ENCODE measurements at places on chromosomes 3 and 15.

- DNase-seq, result no peak
Observed at GRCh38 chr3:46971742-46972141, 4.8 kb downstream of the CCDC12 start.

GRCh38 chr15:69298697-69299441, at the start of gene PAQR5:
Gene PAQR5, plus strand, starts transcription at chr15:69298912. Its CDS starts 61,169 bp downstream, at chr15:69360081.
- no peak for DNase-seq

DNA sequence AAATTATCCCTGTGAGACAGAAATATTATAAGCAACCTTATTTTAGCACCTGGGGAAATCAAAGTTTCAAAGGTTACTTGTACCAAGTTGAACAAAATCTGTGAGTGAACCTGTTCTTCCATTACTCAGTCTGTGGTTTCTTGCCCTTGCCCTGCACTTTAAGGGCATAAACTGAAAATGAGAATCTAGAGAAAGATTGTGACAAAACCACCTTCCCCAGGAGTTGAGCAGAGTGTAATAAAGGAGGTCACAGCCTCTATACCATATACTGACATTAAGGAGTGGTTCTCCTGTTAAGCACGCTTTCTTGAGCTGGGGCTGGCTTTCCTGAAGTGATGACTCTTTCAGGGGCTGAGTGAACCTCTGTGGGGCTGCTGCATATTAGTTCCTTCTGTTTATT, 143.4 kb downstream of the PDCD6IP start:
- DNase-seq, result no peak

GRCh38 chr15:39508536-39508935, 72.3 kb upstream of the THBS1 start:
- no peak for DNase-seq

- DNase-seq, result no peak
Observed at GRCh38 chr15:47961401-47962090, 159.2 kb upstream of the SLC24A5 start.

- DNase-seq, result no peak
Observed at GRCh38 chr3:32315441-32315840, 76.2 kb upstream of the CMTM7 start.

GRCh38 chr15:90020021-90020735, 19.1 kb downstream of the ZNF710 start:
- no peak for DNase-seq

DNA sequence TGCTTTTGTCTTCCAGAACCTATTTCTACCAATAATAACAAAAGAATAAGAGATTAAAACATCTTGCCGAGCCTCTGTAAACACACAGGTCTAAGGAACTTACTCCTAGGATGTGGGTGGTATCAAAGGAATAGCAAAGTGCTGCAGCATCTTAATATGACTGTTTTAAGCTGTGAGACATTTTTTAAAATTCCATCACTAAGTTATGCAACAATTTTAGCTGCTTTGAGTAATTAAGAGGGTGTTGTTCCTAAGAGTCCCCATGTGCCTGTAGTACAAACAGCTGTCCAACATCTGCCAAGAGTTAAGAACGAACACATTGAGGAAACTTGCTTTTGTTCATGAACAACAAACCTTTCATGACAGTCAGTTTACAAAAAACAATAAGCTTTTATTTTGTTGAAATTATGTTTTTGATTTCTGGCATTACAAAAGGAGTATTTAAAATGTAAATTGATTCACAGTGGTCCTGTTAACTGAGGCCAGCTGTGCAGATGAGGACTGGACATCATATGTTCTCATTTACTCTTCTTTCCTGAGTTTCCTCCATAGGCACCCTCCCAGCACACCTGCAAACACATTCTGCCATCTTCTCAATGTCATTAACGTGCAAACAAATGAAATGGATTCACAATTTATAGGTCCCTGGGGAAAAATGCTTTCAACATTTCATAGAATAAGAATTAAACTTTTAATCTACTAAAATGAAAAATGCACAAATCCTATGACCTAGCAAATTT, 337.3 kb upstream of the ARHGEF26 start:
- DNase-seq, result no peak

GRCh38 chr3:56355570-56356185, 112.6 kb downstream of the ERC2 start:
- DNase-seq, result no peak

DNA sequence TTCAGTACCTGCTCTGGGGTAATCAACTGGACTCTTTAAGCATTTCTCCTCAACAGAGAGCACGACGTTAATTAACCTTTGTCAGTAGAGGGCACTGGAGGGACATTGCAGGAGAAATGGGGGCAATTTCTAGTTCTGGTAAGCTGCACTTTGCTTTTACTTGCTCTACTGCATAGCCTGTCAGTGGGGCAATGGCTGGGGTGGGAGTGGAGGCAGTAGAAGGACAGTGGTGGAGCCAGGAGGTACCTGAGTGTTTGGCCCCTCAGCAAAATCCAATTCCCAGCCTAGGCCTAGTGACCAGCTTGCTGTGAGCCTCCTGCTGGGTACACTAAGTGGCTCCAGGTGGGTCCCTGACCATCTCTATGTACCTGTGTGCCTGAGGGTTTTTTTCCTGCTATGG, 18.3 kb upstream of the MED12L start:
- no peak for DNase-seq

- no peak for DNase-seq
Observed at GRCh38 chr3:196357905-196358304, 19.7 kb upstream of the TM4SF19 start.

GRCh38 chr15:40680151-40680550, 14.8 kb upstream of the RAD51 start:
- no peak for DNase-seq

- DNase-seq, result no peak
Observed at GRCh38 chr15:93164409-93164808, 75.4 kb upstream of the RGMA start.

GRCh38 chr15:57343048-57343447, 33.3 kb upstream of the CGNL1 start:
- DNase-seq, result no peak

GRCh38 chr3:171753665-171754408, 56.4 kb downstream of the PLD1 start:
- no peak for DNase-seq

GRCh38 chr3:60386306-60386705, 864.9 kb downstream of the FHIT start:
- no peak for DNase-seq

DNA sequence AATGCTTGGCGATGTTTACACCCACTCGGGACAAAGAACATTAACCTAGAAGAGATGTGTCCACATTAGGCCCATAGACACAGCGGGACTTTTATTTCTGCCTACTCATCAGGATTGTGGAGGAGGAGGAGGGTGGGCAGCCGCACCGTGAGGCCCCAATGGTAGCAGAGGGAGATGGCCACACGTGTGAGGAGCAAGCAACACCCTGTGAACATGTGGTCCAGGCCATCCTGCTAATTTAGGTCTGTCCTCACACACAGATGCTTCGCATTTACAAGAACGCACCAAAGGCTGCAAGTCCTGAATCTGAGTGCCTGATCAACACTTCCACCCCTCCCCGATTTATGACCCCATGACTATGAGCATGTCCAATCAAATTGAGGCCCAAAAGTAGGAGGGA, 560.0 kb downstream of the GABRG3 start:
- DNase-seq, result no peak

DNA sequence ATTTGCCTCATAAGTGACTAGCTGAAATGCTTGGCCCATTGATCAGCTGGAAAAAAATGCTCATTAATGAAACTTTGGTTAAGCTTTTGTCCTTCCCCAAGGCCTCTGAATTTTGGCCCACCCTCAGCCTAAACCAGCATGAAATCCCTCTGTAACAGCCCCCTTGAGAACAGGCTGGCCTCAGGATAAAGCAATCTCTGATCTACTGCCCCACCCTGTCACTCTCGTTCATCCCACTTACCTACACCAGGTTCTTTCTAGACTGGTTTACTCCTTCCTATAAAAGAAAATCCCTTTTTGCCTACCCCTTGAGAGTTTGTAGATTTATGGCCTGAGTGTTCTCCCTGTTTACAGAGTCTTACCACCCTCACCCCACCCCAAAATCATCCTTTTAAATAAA, 3.4 kb upstream of the AEN start:
- DNase-seq, result no peak

- no peak for DNase-seq
Observed at GRCh38 chr15:83322061-83322460, 37.6 kb upstream of the BNC1 start.

- no peak for DNase-seq
Observed at GRCh38 chr15:38040615-38041014, 106.2 kb downstream of the TMCO5A start.

DNA sequence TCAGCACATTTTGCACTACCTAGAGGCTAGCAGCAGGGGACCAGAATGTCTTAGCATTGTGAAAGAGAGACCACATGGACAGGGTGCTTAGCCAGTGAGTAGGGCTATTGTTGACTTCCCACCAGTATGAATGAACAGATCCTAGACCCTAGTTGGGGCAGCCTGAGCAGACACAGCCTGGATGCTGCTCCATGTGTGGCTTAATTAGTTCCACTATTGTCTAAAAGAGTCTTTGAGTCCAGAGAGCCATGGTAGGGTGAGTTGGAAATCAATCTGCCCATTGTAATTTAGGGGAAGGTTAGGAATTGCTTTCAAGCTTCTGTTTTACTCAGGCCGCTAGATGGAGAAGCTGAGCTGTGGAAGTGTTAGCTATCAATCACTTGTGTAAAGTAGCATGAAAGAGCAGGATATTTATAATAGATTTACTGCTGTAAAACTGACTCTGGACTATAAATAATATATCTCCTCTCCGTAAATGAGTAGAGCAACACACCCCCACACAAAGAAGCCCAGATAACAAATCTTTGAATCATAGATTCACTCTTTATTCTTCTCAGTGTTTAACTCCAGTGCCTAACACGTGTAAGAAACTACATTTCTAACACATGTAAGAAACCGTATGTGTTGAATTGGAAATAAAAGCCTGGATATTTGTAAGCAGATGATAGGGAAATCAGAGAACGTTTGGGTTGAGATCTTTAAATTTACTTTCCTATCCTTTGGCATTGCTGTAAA, 4.1 kb upstream of the GCSAM start:
- peak; percentile 28 for DNase-seq

- no peak for DNase-seq
Observed at GRCh38 chr3:128330214-128330842, 136.4 kb downstream of the DNAJB8 start.

DNA sequence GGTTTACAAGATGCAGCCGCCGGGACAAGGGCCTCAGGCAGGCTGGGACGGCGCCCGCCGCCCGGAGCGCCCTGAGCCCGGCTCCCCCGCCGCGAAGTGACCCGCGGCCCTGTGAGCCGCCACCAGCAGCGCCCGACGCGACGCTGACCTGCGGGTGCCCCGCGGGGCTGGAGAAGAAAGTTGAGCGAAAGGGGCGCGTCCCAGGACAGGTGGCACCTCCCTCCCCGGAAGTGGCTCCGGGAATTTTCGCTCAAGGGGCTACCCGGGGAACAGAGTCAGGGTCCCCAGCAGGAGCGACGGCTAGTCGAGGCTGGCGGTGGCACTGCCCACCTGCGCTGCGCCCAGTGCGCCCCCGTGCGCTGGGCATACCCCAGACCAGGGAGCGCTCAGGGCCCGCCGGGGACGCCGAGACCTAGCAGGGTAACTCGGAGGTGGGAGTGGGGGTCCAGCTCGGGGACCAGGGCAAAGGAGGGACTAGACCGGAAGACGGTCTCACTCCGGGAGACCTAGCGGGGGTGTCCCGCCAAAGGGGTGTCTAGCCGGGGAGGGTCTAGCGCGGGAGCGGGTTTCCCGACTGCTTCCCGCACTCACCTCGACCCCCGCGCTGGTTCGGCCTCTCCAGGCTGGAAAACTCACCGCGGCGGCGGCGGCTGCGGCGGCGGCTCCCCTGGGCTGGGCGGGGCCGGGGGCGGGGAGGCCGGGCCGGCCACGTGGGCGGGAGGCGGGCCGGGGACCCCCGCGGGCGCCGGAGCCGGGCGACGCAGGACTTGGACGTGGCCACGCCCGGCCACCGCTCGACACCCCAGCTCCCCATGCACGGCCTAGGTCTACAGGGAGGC, 18.4 kb downstream of the SPATA12 start:
- no peak for DNase-seq

DNA sequence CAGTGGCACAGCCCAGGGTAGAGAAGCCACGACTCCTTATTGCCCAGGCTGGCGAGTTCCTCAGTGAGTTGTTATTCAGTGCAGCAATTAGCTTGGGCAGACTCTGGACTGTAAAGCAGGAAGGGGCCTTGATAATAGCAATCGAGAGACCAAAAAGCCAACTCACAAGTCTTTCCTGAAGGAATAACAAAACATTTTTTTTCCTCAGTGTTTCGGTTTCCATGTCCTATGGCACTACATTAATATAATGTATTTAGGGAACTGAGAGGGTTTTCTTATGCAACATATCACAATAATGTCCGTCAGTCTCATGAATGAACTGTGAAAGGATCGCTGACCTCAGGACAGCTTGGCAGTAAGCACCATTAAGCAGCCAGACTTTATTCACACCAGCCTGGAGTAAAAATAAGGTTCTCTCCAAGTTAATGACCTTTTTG, 248.9 kb upstream of the TBL1XR1 start:
- no peak for DNase-seq

DNA sequence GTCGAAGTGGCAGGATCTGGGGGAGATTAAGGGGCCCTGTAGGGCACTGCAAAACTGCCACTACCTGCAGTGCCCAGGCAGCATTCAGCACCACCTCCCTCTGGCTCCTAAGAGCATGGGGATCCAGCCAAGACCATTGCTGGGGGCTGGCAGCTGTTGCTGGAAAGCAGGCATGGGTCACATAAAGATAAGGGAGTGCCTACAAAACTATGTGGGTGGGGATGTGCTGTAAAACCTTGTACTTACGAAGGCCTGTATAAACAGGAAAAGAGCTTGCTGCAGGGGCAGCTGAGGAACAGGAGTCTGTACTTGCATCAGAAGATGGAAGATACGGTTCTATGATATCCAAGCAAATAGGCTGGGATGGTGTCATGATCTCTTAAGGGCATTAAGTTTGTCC, 27.1 kb downstream of the IL20RB start:
- DNase-seq, result no peak

- DNase-seq, result no peak
Observed at GRCh38 chr15:66570327-66570726, 4.5 kb upstream of the LCTL start.

- DNase-seq, result no peak
Observed at GRCh38 chr15:93948726-93949125, 282.6 kb upstream of the MCTP2 start.

DNA sequence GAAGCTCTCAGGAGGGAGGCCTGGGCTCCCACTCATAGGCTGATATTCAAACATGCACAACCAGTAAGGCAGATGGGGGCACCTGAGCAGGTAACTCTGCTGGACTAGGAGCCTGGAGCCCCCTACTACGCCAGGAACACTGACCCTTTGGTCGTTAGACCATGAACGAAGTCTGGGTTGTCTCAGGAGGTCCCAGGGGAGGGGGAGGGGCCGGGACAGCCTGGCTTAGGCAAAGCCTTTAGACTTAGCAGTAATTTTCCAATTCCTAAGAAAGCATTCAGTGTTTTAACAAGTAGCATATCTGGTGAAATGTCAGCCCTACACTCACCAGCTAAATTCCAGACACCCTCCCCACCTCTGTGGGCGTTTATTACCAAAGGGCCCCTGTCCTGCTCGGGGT, 67.4 kb upstream of the ST8SIA2 start:
- no peak for DNase-seq

DNA sequence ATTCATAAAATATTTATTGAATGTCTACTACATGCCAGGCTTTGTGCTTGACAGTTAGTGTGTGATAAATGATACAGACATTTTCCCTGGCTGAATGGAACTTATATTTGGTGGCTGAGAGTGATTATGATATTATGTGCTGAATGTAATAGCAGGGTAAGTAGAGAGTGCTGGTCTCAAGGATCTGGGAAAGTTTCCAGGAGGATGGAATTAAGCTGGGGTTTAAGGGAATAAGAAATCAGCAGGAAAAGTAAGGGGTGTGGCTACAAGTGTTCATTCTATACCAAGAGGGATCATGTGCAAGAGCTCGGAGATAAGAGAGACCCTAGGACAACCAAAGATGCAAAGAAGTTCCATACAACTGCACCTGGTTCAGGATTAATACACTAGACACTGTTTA, 500.1 kb upstream of the CFAP20DC start:
- no peak for DNase-seq
